Lung microvascular endothelial cell (primary cell): ENCODE measurements at places on chromosomes 5 and 9.

- no peak for DNase-seq
Observed at GRCh38 chr9:89022001-89022759, 30.9 kb downstream of the S1PR3 start.

DNA sequence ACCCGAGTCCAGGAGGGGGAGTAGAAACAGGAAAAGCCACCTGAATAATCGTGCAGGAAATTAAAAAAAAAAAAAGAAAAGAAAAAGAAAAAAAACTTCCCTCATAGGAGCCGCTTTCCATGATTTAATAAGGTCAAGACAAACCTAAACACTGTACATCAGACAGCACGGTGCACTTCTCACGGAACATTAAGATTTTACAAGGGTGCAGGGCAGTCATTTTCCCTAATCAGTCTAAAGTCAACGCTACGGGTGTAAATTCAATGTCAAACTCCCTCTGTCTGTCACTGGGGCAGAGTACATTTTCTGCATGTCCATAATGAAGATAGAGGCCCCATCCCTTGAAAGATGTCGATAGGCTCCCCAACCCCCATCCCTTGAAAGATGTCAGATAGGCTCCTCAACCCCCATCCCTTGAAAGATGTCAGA lies 139.7 kb downstream of the TSSK1B start:
- peak; percentile 6 for DNase-seq

DNA sequence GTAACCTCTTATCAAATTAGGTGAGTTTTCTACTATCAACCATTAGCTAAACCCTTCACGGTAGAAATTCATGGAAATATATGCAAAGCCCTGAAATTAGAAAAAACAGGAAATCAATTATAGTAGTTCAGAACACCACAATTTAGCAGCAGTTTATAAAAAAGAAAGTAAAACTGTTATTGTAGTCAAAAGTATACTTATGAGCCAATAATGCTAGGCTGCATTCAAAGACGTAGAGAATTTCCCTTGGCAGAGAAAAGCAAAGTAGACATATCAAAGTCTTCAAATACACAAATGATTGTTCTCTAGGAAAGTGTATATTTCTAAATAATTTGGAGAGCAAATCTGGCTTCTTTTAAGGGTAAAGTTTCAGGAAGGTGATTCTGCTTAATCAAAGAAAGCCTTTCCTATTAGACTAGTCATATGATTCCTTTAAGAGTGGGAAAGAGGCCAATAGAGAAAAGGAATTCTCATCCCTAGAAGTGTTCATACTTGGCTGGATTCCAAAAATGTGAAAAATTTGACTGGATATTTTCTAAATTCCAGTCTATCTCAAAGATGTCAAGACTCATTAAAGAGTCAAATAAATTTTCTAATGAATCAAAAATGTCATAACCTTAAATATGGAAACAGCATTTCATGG lies 185.5 kb downstream of the SMC2 start:
- DNase-seq = no peak

DNA sequence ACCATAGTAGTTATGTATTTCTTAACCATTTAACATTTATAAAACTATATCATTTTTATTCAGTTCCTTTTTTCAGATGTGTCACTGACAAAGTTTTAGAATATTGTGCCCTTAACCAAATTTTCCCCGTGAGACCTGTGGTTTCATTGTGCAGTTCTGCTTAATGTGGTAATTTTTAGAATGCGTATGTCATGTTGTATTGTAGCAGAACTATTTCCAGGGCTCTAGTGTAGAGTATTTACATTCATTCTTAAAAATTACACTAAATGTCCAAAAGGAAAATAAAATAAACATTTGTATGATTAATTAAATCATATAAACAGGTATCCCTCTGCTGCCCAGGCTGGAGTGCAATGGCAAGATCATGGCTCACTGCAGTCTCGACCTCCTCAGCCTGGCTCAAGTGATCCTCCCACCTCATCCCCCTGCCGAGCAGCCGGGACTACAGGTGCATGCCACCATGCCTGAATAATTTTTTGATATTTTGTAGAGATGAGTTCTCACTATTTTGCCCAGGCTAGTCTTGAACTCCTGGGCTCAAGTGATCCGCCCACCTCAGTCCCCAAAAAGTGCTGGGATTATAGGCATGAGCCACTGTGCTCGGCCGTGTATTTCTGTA lies 15.4 kb downstream of the SERINC5 start:
- no peak for DNase-seq

DNA sequence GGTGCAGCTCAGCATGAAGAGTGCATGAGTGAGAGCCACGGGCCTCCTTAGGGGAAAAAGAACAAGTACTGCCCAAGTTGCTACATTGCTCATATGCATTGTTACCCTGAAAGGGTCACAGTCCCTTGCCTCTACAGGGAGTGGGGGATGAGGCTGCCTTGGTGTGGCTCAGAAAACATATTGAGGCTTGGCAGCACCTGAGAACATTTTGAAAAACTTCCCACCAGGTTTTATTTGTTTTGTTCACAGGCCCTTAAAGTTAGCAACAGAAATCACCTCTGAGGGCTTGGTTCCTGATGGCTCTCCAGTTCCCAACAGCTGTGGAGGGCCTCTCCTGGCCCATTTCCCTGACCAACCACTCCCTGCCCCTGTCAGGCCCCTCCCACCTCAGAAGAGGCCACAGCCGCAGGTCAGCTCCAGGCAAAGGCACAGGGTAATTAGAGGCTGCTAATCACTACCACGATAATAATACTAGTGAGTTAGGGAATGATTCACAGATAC lies 90.7 kb upstream of the ADRA1B start:
- no peak for DNase-seq

GRCh38 chr9:13716601-13717321 lies 437.3 kb upstream of the MPDZ start:
- no peak for DNase-seq

GRCh38 chr9:3398232-3398648 lies 127.6 kb downstream of the RFX3 start:
- DNase-seq = no peak

GRCh38 chr9:134356496-134357470 lies 30.5 kb downstream of the RXRA start:
- no peak for DNase-seq

DNA sequence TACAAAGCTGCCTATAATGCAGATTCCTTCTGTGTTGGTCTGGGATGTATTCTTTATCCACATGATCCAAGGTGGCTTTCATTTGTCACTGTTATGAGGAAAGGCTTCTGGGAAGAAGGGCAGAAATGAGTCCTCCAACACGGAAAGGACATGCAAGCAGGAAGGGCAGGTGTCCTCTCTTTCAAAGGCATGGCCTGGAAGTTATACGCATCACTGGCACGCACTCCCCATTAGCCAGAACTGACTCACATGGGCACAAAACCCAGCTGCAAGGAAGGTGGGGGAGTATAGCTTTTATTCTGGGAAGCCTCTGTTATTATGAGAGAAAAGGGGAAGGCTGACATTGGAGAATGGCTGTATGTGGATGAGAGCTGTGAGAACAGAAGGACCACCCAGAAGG lies 141.3 kb upstream of the ZNF618 start:
- no peak for DNase-seq

DNA sequence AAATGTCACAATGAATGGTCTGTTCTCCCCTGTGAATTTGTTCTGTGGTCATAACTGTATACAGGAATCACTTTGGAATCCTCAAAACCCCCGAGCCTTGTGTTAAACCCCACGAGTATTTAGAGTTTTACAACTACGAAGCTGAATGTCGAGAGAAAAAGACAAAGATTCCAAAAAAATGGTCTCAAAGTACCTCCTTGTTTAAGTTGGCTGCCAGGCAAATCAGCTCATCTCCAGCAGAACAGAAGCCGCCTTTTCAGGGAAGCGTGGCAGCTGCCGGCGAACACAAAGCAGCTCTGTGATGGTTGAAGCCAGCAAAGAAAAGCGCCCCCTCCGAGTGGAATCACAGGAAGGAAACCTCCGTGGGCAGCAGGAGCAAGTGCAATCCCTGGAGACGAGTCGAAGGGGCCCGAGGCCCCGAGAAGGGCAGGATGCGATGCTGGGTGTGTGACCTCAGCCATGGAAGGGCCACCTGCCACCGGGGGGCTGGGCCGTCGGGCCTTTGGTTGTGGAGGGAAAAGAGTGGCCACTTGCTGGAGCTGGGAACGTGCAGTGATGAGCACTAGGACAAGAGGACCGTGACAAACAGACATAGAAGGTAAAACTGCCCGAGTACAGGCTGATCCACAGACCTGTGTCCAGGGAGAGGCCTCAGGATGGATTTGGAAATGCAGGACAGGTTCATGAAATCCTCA lies 706.4 kb downstream of the SEMA5A start:
- DNase-seq = no peak

- DNase-seq = no peak
Observed at GRCh38 chr5:89060768-89061167, 177.8 kb upstream of the MEF2C start.

DNA sequence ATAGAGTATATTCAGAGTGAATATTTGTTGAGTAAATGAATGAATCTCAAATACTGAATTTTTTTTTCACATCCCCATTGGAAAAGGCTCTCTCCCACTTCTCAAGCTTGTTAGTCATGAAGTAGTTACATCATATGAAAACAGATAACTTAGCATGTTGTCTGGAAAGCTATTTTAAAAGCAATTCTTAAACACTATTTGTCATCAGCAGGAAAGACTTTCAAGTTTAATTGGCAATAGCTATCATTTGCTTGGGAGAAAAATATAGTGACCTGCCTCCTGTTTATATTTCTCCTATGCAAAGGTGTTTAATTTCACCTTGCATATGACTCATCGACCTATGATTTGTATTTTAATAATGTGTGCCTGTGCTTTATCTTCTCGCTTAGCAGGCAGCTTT lies 499.8 kb upstream of the GRIA1 start:
- DNase-seq = no peak

DNA sequence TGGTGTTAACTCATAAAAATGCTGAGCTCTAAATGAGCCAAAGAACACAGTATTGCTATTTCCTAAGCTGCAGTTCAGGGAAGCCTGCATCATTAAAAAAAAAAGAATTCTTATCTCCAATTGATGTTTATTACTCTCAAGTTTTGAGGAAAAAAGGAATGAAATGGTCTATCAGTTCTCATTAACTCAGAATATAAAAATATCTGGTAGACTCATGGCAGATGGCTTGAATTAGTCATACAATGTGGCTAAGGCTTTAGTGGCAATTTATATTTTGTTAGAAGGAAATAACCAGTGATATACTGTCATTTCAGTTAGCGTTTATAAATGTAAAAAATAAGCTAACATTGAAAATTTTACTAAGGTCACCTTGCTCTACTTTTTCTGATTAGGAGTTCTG lies 1403.4 kb upstream of the C9orf72 start:
- DNase-seq = no peak

DNA sequence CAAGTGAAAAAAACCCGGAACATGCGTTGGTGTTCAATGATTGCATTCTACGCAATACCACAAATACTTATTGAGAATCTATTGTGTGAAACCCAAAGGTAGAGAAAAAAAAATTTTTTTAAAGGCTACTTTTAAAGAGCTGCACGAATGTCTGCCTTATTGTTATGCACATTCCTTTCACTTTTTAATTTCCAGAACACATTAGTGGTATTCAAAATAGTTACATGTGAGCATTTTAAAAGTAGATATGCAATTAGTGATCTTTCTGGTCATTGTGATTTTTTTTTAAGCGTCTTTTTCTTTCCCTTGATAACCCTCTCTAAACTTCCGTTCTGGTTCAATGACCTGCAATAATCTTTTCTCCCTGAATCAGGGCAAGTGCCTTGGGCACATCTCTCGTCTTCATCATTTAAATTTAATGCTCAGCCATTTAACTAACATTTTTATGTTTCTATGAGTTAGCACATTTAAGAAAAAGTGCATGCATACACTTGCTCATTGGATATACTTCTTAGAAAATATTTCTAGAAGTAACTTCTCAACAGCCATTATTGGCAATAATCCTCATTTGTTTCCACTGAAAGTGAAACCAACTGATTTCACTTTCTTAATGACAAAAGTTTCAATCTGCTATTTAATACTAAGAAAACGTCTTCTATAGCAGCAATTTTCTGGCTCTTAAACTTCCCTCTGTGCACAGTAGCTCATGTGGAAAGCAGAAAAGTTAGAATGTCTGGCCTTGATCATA lies 80.3 kb downstream of the CDH6 start:
- DNase-seq = no peak

DNA sequence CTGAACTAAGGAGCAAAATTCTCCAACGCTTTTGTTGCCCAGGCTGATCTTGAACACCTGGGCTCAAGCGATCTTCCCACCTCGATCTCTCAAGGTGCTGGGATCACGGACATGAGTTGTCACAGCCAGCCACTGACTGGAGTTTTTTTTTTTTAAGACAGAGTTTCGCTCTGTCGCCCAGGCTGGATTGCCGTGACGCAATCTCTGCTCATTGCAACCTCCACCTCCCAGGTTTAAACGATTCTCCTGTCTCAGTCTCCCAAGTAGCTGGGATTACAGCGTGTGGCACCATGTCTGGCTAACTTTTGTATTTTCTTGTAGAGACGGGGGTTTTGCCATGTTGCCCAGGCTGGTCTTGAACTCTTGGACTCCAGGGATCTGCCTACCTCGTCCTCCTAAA lies 58.2 kb downstream of the EHMT1 start:
- DNase-seq = no peak

DNA sequence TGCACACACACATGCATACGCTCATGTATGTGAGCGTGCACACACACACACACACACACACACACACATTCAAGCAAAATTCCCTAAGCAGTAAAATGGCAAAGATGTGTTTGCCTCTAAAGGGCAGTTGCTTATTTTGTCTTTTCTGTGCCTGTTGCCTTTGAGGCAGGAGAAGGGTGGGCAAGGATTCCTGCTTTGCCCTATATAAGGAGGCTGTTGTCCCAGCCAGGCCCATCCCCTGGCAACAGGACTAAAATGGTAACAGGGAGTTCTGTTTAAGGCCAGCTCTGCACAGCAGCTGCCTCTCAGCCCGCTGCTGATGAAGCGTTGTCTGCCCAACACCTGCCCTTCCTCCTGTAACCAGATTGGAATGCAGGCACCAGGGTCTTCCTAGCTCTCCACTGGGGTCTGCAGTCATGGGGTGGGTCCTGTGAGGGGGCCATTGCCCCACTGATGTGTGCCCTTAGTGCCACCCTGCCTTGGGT lies 64.4 kb downstream of the PPARGC1B start:
- DNase-seq = no peak

DNA sequence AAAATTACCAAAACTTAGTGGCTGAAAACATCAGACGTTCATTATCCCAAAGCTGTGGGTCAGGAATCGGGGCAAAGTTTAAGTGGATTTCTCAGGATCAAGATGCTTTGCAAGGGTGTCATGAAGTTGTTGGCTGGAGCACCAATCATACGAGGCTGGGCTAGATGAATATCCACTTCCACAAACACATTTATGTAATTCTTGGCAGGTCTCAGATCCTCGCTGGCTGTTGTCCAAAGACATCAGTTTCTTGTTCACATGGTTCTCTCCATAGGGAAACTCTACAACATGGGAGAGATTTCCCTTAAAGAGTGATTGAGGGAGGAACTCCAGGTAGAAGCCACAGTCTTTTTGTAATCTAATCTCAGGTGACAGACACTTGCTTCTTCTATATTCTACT lies 20.2 kb upstream of the CCDC192 start:
- DNase-seq = no peak

- no peak for DNase-seq
Observed at GRCh38 chr5:83244516-83244915, 167.2 kb downstream of the XRCC4 start.

- no peak for DNase-seq
Observed at GRCh38 chr5:127235136-127235535, 55.5 kb upstream of the MEGF10 start.
